ENCODE measurements at places on chromosomes 6 and 20.

GRCh38 chr20:11452326-11452725 lies 465.4 kb upstream of the BTBD3 start:
- no peak for DNase-seq

- DNase-seq: no peak
Observed at GRCh38 chr6:37624606-37625574, 72.8 kb downstream of the MDGA1 start.

- DNase-seq: no peak
Observed at GRCh38 chr6:125728739-125729138, 20.7 kb upstream of the HEY2 start.

DNA sequence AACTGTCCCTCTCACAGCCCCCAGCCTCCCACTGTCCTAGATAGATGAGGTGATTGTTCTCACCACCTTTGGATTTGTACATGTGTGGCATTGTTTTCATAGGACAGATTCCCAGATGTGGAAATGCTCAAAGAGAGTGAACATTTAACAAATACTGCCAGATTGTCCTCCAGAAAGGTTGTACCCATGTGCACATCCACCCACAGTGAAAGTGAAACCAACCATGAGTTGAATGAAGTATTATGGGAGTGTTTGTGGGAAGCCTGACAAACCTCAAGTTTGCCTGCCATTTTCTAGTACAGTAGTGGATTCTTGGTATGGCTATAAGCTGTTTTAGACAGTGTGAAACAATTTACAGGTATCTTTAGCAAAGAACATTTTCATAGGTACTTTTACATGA lies 42.7 kb downstream of the ANKRD6 start:
- no peak for DNase-seq

DNA sequence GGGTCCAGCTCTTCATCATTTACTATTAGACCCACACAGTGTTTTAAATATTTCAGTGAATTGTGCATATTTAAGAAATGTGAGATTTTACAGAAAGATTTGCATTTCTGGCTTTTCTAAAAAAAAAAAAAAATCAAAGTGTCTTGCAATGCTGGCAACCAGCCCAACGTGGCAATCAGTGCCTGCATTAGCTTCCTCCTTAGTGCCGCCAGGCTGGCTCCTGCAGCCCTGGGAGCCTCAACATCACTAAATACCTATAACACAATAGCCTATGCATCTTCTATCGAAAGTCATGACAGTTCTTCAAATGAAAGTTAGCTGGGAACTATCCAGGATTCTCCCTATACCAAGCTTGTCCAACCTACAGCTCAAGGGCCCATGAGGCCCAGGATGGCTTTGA lies 9.4 kb upstream of the CD93 start:
- no peak for DNase-seq

- no peak for DNase-seq
Observed at GRCh38 chr20:37411408-37412219, 65.7 kb downstream of the SRC start.

DNA sequence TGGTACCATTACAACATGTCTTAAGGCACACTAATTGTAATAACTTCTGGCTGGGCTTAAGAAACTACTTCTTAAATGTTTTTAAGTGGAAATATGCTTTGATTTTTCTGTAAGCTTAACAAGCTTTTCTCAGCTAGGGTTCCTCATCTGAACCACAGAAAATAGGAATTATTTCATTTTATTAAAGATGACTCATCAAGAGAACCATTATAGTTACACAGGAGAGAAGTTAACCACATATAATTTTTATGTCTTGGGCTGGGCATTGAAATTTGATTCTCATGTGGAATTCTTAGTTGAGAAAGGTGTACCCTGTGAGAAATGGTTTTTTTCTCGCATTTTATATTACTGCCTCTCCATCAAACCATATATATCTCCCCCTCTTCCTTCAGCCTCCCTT lies 75.1 kb downstream of the QKI start:
- DNase-seq: no peak

GRCh38 chr6:7998103-7998725 lies 66.0 kb downstream of the BLOC1S5 start:
- DNase-seq: no peak

GRCh38 chr6:35082733-35083403 lies 58.3 kb downstream of the TCP11 start:
- DNase-seq: no peak
